ENCODE measurements at places on chromosomes 4 and X. TPM values are rescaled to one million over a fixed set of nuclear protein-coding genes. Genes with fewer than 3 reads are reported as not detected.

- DNase-seq, result no peak
- no peaks in the 10 kb centered on the region for H3K4me1 ChIP-seq
- no peak overlapping the region for H3K4me3 ChIP-seq
- H3K27me3 ChIP-seq, result no peaks in the 10 kb centered on the region
- H3K36me3 ChIP-seq, result no peaks in the 10 kb centered on the region
Measured at GRCh38 chrX:135509885-135510284, 10.6 kb upstream of the INTS6L start.

AFF2 gene
- total RNA-seq, result 1.9 TPM

DGAT2L6 gene
- not detected for total RNA-seq

ZNF157 gene
- 0.48 TPM for total RNA-seq

- H3K4me3 ChIP-seq, result no peak overlapping the region
- H3K36me3 ChIP-seq, result no peaks in the 10 kb centered on the region
- H3K27me3 ChIP-seq, result no peaks in the 10 kb centered on the region
- H3K4me1 ChIP-seq, result no peaks in the 10 kb centered on the region
Measured at GRCh38 chrX:115054876-115055275, 37.5 kb upstream of the IL13RA2 start.

- no peaks in the 10 kb centered on the region for H3K27me3 ChIP-seq
- H3K27ac ChIP-seq, result no peak overlapping the region
- H3K36me3 ChIP-seq, result no peaks in the 10 kb centered on the region
- DNase-seq, result no peak
- H3K4me3 ChIP-seq, result no peak overlapping the region
- H3K4me1 ChIP-seq, result no peaks in the 10 kb centered on the region
Measured at GRCh38 chr4:137558951-137559350, 26.7 kb upstream of the PCDH18 start.
